ENCODE measurements at places on chromosomes 6 and 20.

- no peak for DNase-seq
Measured at GRCh38 chr6:75301088-75301487, 16.5 kb upstream of the TMEM30A start.

DNA sequence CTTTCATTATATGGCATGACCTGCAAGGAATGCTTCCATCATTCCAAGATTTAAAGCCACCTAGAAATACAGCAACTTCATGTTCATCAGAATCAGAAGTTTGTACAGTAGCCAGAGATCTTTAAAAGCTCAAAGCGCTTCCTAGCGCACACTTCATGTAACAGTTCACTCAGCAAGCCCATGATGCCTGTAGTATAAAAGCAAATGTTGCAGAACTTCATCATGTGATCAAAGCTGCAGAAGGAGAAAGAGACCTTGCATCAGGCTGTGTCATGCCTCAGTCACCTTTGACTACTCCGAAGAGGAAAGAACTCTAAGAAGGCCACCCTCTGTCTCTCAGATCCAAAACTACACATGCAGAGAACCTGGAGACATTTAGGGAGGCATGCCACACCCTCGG lies 78.5 kb downstream of the AGPAT4 start:
- DNase-seq = no peak

DNA sequence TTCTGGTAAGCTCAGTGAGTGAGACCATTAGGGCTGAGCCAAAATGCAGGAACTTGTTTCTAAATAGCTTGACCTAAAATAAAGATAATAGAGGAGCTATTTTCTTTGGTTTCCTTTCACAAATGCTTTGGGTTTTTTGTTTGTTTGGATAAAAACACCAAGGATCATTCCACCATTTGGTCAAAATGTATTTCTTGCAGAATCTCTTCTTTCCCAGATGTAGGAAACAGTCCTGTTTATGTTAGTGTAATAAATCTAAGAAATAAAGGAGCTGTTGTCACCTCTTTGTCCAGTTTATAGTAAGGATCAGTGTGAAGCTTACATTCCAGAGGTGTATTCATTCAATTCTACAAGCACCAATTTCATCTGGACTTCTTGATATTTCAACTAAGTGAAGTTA lies 297.8 kb downstream of the GJA1 start:
- no peak for DNase-seq

DNA sequence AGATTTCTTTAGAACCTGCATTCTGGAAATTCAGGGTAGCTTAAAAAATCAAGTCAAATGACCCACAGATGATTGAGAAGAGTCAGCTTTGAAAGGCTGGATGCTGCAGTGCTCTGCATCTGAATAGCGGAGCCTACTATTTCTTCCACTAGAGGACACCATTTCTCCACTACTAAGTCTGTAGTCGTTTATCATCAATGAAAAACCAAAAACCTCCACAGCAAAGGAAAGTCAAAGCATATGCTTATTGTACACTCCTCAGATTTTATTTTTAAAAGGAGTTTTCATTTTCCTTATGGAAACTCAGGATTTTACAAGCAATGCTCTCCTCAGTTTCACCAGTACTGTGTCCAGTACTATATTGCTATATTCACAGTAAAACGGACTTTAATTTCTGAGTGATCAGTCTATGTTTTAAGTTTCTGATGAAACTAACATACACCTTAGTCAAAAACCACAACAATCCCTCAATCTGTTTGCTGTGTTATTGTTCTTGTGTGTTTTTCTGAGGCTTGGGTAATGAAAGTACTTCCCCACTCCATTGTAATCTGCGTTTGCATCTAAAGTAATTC lies 50.5 kb upstream of the ENPP5 start:
- peak; percentile 66 for DNase-seq

GRCh38 chr6:906920-907319 lies 214.0 kb upstream of the EXOC2 start:
- DNase-seq = no peak

DNA sequence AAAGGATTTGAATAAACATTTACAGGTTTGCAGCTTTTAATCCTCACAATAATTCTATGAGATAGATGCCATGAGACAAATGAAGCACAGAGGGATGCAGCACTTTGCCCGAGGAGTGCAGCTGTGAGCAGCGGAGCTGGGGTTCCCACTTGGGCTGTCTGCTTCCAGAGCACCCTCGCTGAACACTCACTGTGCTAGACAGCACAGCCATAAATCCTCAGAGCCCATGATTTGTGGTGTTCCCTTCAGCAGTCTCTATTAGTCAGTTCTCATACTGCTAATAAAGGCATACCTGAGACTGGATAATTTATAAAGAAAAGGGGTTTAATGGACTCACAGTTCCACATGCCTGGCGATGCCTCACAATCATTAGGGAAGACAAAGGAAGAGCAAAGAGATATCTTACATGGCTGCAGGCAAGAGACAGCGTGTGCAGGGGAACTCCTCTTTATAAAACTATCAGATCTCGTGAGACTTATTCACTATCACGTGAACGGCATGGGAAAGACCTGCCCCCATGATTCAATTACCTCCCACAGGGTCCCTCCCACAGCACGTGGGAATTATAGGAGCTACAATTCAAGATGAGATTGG lies 25.3 kb upstream of the CTAGE9 start:
- no peak for DNase-seq

DNA sequence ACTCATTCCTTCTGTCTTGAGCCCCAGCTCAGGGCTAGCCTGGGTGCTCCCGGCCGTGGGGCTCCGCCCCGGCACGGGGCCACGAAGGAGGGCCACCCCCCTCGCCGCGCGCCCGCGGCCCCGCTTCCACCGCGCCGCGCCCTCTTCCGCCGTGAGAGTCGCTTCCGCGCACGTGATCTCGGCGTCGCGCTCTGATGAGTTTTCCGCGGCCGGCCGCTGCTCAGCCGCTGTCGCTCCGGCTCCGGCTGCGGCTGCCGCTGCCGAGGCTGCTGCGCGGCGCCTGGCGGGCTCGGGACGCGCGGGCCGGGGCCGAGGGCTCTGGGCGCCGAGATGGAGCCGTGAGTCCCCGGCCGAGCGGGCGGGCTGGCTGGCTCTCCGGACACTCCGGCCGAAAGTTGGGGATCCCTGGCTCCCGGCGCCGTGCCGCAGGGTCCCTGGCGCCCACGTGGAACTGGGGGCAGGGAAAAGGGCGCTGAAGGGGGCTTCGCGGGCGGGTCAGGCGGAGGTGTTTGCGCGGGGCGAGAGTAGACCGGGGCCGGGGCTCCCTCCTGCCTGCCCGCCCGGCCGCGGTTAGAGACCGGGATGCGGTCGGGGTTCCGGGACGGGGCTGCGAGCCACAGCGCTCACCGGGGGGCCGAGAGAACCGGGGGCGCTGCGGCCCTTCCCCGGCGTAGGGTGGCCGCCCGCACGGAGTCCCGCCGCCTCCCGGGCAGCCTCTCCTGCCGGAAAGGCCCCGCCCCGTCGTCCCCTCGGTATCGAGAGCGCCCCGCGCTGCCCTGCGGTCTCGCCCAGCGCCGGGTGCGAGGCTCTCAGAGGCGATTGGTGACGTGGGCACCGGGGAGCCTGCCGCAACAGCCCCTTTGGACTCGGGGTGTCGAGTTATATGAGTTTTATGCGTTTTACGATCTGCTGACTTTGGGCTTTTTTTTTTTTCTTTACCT lies at the start of gene TMEM181:
Gene TMEM181 (plus strand): TSS at position 197 of the 941 bp plus-strand sequence. CDS start 134 bp downstream, at position 331.
- peak; percentile 96 for DNase-seq

DNA sequence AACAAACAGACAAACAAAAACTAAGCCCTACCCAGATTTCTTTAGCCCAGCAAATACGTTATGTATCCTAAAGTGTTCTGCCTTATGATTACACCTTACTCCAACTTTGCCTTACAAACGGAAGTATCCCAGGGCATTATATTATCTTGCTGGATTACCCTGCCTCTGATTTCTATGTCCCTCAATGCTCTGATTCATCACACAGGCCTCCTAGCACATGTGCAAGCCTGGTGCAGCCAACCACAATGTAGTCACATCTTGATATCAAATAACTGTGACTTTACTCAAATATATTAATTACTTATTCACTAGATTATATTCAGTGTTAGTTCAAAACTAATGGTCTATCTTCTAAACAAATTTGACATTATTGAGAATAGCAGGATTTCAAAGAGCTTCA lies 598.6 kb downstream of the TBC1D32 start:
- no peak for DNase-seq
